ENCODE measurements at places on chromosomes 5 and 9.

- peak; percentile 70 for DNase-seq
Observed at GRCh38 chr9:70679845-70680244, 265.4 kb upstream of the KLF9 start.

- no peak for DNase-seq
Observed at GRCh38 chr5:32461441-32462120, 17.0 kb upstream of the ZFR start.

DNA sequence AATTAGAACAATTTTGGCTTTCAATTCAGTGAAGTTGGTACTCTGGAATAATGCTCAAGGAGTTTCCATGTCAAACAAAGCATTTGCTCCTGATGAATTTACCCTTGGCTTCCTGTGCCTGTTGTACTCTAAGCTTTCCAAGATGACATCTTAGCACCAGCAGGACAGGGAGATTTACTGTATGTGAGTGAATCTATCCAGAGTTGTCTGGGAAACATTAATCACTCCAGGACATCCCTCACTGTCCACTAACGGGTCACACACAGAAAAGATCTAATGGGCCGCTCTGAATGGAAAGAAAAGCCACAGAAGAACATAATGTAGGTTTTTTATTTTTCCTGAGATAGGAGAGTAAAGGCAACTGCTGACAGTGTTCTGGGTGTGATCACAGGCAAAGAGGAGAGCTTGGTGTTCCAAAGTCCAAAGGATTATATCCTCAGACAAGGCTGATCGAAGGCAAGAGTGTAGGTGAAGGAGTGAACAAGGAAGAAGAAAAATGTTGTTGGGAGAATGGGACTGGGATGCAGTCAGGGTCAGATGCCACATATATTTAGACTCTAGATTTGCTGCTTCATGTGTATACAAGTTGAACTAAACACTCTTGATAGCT, 167.7 kb upstream of the RPS23 start:
- no peak for DNase-seq

DNA sequence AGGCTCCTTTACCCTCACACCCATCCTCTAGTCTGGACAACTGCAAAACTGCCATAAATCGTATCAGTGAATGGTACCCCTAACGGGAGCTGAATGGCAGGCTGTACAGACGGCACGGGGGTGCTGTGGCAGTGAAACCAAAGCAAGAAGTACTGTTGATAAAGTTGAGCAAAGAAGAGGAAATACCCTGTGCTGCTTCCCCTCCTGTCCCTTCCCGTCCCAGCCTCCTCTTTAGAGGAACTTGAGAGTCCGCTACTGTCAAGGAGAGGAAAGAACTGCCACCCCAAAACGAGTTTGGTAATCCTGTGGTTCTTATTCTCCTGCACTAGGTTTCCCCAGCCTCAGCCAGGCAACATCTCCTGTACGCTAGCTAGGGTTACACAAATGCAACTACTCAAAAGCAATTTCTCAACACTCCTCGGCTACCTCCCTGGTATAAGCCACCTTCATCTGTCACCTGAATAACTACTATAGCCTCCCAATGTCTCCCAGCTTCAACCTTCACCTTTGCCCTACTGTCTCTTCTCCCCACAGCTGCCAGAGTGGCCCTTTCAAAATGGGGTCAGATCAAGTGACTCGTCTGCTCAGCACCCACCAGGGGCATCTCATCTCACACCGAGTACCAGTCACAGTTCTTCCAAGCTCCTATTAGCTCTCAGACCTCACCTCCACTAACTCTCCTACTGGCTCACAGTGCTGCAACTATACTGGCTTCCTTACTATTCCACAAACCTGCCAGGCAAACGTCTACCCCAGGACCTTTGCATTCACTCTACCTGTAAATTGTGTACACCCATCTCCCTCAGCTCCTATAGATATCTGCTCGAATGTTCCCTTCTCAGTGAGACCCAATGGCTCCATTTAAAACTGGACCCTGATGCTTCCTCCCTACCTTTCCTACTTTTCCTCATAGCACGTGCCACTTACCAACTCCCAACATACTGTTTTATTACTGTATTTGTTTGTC, 4.1 kb downstream of the GLRX start:
- no peak for DNase-seq

DNA sequence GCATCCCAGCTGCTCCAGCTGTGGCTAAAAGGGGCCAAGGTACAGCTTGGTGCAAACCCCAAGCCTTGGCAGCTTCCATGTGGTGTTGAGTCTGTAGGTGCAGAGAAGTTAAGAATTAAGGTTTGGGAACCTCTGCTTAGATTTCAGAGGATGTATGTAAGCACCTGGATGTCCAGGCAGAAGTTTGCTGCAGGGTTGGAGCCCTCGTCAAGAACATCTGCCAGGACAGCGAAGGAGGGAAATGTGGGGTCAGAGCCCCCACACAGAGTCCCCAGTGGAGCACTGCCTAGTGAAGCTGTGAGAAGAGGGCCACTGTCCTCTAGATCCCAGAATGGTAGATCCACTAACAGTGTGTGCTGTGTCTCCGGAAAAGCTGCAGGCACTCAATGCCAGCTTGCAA, 236.2 kb upstream of the ADRA1B start:
- DNase-seq: peak; percentile 11

DNA sequence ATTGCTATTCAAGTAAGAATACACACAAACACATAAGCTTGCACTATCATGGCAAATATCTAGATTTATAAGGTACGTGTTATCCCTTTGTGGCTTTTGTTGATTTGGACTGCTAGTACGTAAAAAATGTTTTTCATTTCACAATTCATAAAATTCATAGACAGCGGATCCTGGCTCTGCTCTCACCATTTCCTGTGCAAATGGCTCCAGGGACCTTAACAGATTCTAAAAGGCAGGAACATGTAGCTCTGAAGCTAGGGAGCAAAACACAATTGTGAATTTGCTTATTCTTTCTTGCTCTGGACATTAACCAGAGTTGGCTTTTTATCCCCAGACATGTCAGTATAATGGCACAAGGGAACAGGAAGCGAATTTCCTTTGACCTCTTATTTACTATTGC, 1019.9 kb upstream of the WWC1 start:
- no peak for DNase-seq

DNA sequence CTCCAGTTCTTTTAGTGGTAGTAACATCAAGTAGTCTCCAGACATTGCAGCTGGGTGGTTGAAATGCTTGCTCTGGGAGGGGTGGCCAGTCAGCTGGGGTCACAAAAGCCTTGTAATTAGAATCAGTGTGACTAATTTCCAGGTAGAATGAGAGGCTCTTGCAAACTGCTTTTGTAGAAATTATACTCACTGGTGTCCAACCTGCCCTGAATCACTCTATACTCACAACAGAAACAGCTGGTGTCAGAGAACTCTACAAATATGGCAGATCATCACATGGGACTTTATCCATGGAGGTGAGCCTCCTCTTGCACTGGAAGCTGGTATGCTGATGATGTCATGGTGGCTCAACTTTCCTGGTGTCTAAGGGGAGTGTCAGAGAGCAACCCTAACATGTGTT, 71.3 kb downstream of the SH3TC2 start:
- DNase-seq: no peak

GRCh38 chr5:106399391-106399790, 1271.3 kb downstream of the EFNA5 start:
- DNase-seq: peak; percentile 86

DNA sequence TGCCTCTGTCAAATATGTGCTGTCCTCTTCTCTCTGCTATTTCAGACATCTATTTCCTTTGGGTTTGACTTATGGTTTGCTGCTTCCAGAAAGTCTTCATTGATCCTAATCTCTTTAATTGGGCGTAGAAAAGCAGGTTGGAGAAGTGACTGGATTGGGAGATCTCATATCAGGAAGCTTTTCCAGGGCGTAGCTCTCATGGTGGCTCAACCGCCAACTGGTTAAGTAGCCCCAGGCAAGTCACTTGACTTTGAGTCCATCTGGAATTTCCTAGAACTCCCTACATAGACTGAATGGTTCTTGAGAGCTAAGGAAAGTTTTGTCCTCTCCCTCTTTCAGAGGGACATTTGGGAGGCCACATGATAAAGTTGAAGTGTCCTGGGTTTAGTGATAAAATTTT, 192.3 kb upstream of the GLRA1 start:
- DNase-seq: no peak

GRCh38 chr5:88729084-88729828, 153.7 kb downstream of the MEF2C start:
- DNase-seq: peak; percentile 72

GRCh38 chr9:2663461-2664173, 42.0 kb downstream of the VLDLR start:
- no peak for DNase-seq

- DNase-seq: peak; percentile 66
Observed at GRCh38 chr9:18485714-18486113, 11.8 kb downstream of the ADAMTSL1 start.

DNA sequence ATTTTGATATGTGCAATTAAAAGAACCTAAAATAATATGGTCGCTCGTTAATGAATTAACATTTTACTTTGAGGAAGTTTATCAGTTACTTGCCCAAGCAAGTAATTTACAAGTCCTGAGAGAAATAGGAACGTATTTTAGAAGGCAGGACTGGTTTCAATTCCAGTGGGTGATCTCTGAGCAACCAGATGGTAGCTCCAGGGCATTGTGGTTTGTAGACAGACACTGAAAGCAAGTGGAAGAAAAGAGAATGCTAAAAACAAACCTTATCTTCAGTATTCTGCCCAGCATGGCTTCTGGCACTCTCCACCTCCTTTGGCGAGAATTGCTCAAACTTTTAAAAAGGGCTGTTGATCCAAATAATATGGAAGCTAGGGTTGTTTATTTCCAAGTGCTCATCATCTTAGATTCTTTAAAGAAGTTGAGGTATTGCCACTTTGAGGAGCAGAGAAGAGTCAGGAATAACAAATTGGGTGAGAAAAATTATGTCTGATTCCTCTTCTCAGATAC, 31.8 kb upstream of the ERAP2 start:
- DNase-seq: no peak

DNA sequence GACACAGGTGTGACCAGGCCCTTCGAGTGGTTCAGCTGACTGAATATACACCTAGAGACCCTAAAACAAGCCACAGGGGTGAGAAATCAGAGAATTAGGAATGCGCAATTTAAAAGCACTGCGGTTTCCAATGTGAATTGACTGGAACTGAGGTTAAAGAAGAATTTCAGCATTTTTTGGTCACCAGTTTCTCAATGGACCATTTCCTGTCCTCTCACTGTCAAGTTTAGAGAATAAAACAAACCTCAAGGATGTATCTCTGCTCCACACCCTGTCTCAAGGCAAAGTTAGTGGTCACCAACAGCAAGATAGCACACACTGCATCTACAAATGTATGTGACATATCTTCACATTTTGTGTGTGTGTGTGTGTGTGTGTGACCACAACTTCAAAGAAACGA, 143.8 kb upstream of the MAP3K1 start:
- DNase-seq: no peak

GRCh38 chr5:115778417-115778816, 38.0 kb downstream of the CDO1 start:
- peak; percentile 39 for DNase-seq

GRCh38 chr5:166330036-166330435, 1961.4 kb upstream of the WWC1 start:
- no peak for DNase-seq

DNA sequence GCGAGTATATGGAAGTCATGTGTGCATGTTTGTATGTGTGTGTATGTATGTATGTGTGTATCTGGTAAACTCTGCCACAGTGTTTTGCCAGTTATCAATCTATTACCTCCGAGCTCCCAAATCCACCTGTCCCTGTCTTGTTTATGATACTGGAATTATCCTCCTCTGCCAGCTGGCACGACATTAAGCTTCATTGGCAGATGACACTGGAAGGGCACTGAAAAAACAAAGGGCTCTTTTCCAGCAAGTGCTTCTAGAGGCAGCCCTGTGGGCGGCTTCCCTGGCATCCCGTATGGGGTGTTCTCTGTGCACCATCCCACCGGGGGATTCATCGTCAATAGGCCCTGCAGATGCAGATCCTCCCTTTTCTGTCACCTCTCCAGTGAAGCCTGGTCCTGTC, 221.5 kb downstream of the MSX2 start:
- no peak for DNase-seq

DNA sequence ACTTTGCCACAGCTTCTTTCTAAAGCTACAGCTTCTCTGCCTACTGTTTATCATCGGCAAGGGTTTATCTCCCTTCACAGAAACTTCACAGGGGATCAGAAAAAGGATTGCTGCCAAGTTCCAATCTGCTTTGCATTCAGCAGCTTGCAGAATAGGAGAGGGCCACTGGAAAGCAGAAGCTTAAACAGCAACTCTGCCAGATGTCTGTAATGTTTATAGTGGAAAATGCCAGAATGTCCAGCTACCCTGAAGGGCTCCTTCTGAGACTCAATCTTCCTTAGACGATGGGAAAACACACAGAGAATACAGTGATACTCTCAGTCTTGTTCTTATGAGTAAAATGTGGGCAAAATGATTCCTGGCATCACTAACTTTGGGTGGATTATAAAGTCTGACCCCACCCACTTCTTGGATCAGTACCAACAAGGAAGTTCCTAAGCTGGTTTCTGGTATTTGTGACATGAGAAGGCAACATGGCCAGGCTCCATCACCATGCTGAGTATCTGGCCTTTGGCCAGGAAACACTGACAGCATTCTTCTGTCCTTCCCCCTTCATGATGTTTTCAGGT, 19.0 kb downstream of the STOM start:
- DNase-seq: peak; percentile 92

- DNase-seq: no peak
Observed at GRCh38 chr5:142304013-142304701, 20.7 kb downstream of the SPRY4 start.

DNA sequence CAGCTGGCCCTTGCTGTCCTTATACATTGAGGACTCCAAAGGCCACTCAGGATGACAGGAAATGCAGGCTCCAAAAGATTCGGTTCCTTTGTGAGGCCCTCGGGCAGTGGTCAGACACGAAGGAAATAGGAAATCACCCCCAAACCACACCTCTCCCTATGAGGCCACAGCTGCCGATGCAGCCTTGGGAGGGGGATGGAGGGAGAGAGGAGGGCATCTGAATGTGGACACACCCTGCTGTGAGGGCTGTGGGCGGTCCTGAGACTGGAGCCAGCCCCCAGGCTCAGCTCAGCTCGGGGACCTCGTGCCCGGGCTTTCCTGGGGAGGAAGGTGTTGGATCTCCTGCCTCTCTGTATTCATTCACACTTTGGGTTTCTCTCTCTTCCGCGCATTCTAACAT, 2.7 kb upstream of the CLPTM1L start:
- DNase-seq: no peak

DNA sequence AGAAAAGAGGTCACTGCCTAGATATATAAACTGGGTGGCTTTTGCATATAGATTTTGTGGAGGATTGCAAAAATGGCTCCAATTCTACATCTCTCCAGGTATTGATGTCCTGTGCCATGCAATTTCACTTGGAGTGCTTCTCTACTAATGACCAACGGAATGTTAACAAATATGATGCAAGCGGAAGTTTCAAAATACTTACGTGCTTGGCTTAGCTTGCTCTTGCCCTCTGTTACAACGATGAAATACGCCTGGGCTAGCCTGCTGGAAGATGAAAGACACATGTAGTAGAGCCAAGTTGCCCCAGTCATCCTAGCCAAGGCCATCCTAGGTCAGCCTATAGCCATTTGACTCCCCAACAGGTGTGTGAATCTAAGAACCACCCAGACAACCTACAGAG, 3.6 kb upstream of the POC5 start:
- peak; percentile 12 for DNase-seq

GRCh38 chr9:11792870-11793269, 900.3 kb upstream of the TYRP1 start:
- no peak for DNase-seq

- DNase-seq: no peak
Observed at GRCh38 chr5:30041831-30042385, 1151.6 kb upstream of the CDH6 start.

All from iris pigment epithelial cell (primary cell).